ENCODE measurements at places on chromosomes 1 and 21. TPM values are rescaled to one million over a fixed set of nuclear protein-coding genes. Genes with fewer than 3 reads are reported as not detected.
A peak's percentile ranks its signal among the peaks of the same experiment; 100 is the strongest.

Gene PLPP3
- polyA plus RNA-seq: 10.5 TPM

DNA sequence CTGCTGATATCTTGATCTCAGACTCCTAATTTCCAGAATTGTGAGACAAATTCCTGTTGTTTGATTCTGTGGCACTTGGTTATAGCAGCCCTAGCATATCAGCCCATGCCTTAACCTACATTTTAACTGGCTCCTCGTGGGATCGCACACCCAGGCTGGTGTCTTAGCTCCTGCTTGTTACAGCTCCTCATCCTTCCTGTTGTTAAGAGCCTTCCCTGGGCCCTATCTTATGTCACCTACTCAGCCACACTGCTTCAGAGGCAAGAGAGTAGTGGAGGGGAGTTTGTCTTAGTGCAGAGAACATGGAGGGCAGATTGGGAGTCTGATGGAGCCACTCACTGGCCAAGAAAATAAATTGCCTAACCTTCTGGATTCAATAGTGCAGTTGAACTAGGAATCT, 131.0 kb downstream of the ROR1 start:
- no peaks in the 10 kb centered on the region for H3K27me3 ChIP-seq
- H3K4me3 ChIP-seq: no peak overlapping the region
- no peak for DNase-seq
- peak overlapping the region; percentile 44 for H3K27ac ChIP-seq
- H3K4me1 ChIP-seq: no peaks in the 10 kb centered on the region
- H3K36me3 ChIP-seq: no peaks in the 10 kb centered on the region

DNA sequence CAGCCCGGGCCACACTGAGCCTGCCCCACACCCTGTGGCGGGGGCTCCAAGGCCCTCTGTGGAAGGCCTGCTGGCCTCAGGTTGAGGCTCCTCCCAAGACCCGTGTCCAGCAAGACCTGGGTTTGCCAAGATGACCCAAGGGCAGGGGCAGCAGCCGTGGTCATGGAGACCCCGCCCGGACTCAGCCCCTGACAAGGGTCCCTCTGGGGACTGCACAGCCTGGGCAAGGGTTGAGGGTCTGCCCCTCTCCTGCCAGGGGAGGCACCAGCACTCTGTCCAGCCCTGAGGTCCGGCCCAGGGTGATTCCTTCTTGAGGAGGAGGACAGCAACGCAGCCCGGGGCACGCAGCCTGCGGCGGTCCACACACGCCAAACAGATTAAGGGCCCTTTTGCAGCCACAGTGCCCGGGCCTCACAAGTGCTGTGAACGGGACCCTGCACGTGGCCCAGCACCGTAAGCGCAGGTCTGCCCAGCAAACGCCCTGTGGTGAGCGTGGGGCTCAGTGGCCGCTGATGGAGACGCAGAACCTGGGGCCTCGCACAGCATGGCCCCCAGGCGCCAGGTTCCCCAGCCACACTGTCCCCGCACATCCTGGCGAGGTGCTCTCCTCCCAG, 3.4 kb downstream of the SPATC1L start:
- peaks cover 7% of the 10 kb centered on the region for H3K27me3 ChIP-seq
- DNase-seq: peak; percentile 71
- H3K4me1 ChIP-seq: peaks cover 4% of the 10 kb centered on the region
- no peak overlapping the region for H3K27ac ChIP-seq
- no peaks in the 10 kb centered on the region for H3K36me3 ChIP-seq

GRCh38 chr1:85459290-85459689, 5.7 kb downstream of the DDAH1 start:
- no peak overlapping the region for H3K4me3 ChIP-seq
- peaks cover 7% of the 10 kb centered on the region for H3K27me3 ChIP-seq
- no peaks in the 10 kb centered on the region for H3K36me3 ChIP-seq
- H3K27ac ChIP-seq: no peak overlapping the region
- DNase-seq: no peak
